ENCODE measurements at places on chromosomes 1 and 21. TPM values are rescaled to one million over a fixed set of nuclear protein-coding genes. Genes with fewer than 3 reads are reported as not detected.
A peak's percentile ranks its signal among the peaks of the same experiment; 100 is the strongest.

GRCh38 chr21:44753357-44753756 lies 42.0 kb upstream of the TSPEAR start:
- DNase-seq: no peak

DNA sequence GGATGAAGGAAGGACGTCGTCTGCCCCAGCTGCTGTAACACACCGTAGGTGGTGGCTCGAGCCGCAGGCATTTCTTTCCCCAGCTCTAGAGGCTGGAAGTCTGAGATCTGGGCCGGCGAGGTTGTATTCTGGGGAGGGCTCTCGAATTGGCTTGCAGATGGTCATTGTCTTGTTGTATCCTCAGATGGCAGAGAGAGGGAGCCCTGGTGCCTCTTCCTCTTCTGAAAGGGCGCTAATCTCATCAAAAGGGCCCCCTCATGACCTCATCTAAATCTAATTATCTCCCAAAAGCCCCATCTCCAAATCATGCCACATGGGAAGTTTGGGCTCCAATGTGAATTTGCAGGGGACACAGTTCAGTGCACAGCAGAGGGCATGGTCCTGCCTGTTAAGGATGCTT lies 109.0 kb downstream of the SIK1 start:
- no peak for DNase-seq

DNA sequence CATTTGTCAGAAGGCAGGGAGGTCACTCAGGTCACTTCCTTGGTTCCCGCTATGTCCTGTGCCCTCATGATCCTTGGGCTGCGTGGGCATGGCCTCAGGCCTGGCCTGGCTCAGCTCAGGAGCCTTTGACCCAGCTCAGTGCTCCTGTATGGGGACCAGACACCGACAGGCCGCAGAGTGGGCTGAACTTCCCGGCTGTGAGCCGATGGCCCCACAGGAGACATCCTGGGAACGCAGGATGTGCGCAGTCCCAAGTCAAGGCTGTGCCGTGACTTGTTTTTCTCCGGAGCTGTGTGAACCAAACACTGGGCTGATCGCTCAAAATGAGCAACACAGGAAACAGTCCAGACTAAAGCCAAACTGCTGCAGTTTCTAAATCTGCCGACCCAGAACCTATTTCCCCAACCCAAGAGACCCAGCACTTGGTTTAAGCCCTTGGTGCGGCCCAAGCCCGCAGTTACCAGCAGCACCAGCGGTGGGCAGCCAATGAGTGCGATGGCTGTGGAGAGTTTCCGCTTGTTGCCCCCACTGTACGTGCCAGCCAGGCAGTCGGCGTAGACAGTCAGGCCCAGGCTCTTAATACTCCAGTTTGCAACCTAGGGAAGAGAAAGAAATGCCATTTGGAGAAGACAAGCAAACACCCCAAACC lies 92.3 kb upstream of the GCLM start:
- no peak for DNase-seq

DNA sequence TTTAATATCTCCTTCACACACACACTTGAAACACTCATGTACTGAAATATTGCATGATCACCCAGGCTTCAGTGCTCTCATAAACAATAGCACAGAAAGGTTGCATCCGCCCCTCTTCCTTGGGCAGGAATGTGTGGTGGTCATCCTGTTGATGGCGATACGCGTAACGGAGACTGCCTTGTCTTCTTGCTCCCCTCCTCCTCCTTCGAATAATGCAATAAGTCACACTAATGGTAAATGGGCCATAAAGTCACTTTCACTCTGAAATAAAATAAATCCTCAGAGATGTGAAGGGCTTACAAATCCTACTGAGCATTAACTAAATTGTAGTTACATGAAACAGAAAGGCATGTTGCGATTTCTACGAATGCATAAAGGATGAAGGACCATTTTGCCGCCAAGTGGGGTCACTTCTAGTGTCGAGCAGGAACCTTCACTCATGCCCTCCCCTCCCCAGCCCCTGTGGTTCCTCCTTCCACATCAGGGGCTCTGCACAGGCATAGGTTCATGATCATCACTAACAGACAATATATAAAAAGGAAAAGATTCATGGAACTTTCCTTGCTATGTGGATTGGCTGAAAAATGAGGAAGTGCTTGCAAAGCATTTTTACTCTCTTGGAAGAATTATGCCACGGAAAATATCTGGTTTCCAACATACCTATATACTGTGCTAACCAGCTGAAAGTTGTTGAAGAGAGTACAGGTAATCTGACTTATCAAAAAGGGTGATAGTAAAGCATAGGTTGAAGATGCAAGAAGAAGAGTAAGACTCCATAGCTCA lies 1.2 kb upstream of the PGBD5 start:
- DNase-seq: no peak

DNA sequence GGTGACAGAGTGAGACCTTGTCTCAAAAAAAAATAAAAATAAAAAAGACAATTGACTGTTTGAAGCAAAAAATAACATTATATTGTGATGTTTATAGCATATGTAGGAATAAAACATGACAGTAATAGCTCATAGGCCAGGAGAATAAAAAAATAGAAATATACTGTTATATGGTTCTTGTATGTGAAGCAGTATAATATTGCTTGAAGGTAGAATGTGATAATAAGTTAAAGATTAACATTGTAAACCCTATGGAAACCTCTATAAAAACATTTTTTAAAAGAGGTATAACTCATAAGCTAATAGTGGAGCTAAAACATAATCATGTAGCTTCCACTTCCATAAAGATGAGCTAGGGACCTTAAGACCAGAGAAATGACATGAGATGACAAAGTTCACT lies 23.5 kb downstream of the GJA4 start:
- no peak for DNase-seq

- DNase-seq: peak; percentile 78
Measured at GRCh38 chr1:203440771-203441170, 34.8 kb upstream of the PRELP start.

DNA sequence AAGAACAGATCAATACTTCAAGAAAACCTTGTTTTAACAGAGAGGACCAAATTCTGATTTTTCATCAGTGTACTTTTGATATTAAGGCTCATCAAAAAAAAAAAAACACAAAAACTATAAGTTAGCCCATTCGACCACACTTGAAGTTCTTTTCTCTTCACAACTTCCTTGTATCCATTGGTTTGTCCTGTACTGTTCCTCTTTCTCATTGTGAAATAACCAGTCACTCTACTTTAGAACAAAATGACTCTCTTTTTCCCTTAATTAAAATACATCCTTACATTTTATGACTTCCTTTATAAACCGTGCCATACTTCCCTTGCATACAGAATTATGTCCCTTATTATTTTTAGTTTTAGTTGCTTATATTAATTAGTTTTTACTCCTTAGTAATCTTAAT lies 8.4 kb downstream of the QSOX1 start:
- DNase-seq: no peak

GRCh38 chr1:248918131-248918530 lies 12.1 kb downstream of the PGBD2 start:
- no peak for DNase-seq

DPT gene
- 130 TPM for total RNA-seq

- no peak for DNase-seq
Measured at GRCh38 chr21:33650929-33651509, 8.7 kb downstream of the ITSN1 start.

GRCh38 chr1:219171192-219171935 lies 2.3 kb upstream of the LYPLAL1 start:
- DNase-seq: no peak

Data from left cardiac atrium (tissue), 4 donors.